Naive thymus-derived CD8-positive, alpha-beta T cell (primary cell): ENCODE measurements at places on chromosomes 5 and 9. TPM values are rescaled to one million over a fixed set of nuclear protein-coding genes. Genes with fewer than 3 reads are reported as not detected.

Gene RBM22
- total RNA-seq, result 103 TPM

Gene RMRP
- total RNA-seq, result 14,495 TPM

Gene PCDHGA12
- not detected for total RNA-seq

Gene PCDHA1
- not detected for total RNA-seq

Gene ZNF483
- total RNA-seq, result 19.4 TPM

Gene UBE2D2
- 223 TPM for total RNA-seq

DNA sequence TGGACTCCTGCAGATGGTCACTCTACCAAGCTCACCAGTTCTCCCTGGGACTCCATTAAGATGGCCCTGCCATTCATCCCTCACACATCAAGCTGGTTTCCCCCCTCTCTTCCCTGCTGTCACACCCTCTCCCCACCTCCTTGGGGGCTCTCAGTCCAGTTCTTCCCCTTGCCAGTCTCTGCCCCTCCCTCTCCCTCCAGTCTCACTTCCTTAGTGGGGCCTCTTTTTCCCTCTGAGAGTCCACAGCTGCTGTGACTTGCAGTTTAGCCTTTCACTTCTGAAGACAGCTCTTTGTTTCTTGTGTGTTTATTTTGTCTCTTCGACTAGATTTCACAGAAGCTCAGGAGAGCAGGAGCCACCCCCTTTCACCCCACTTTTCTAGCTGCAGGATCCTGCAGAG is 10.5 kb downstream of the DOCK2 start:
- no peak for DNase-seq

DNA sequence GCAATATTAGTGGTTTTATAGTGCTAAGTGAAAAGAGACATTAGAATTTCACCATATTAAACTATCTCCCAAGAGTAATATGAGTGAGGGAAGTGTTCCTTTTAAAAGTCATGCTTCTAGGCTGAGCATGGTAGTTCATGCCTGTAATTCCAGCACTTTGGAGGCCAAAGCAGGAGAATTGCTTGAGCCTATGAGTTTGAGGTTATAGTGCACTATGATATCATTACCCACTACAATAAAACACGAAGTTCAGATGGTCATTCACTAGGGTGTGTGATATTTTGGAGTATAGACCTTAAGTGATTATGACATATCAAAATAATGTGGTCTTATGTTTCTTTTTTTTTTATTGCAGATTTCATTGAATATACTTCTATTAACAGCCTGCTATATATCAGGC is 6.7 kb downstream of the KIF2A start:
- no peak for DNase-seq

GRCh38 chr9:128141604-128142003 is 7.6 kb upstream of the LCN2 start:
- no peak for DNase-seq

- peak; percentile 72 for DNase-seq
These were observed 209.6 kb upstream of the SLC30A5 start for GRCh38 chr5:68884144-68884754.

DNA sequence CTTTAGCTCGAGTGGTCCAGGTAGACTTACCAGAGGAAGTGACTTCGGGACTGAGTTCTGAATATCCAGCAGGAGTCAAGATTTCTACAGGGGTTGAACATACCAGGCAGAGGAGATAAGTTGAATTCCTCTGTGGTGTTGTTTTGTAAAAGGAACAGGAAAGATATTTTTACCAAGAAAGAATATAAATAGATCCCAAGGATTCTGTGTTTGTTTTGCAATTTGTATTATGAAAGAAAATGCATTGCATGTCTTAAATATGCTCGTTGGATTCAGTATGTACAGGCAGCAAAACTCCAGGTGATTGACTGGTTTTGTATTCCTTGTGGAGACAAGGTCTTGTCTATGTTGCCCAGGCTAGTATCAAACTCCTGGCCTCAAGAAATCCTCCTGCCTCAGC is 197.8 kb downstream of the FRMD3 start:
- no peak for DNase-seq

DNA sequence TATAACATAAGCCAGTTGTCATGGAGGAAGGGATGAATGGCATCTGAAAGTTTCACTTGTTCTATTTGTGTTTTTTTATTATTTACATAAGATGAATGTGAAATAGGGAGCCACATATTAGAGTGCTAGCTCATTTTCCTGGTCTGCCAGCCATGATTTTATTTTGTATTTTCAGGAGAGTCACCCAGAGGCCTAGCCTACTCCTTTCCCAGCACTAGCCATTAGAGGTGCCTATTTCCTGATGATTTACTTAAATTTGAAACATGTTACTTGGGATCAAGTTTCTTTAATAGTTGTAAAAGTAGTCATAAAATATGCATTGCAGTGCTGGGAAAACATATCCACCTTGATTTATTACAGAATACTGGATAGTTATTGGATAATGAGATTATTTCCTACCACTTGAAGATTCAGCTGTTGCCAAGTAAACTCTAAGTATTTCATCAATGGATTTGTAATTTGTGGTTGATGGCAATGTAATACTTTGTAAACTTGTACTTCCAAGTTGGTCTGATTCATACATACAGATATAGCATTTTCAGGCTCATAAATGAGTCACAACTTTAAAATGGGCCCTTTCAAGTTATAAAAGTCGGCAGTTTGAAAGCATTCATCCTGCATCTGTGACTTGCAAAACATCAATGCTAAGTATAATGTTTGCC is 50.8 kb downstream of the KCNN2 start:
- DNase-seq, result no peak

DNA sequence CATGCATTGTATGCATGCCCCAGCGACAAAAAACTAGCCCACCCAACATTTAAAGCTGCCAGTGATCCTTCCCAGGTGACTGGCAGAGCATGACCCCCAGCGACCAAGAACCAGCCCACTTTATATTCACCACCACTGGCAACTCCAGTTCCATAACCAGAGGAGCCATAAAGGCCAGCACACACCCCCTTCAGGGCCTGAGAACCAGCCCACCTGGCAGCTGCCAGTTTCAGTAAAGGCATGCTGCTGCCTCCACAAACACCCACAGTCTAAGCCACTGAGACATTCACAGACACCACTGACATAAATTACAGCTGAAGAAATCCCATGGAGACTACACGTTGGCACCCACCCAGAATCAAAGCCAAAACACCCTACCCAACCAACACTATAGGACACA is 46.9 kb upstream of the RGS7BP start:
- DNase-seq, result no peak

GRCh38 chr9:73037613-73038012 is 84.8 kb upstream of the ALDH1A1 start:
- DNase-seq, result no peak

DNA sequence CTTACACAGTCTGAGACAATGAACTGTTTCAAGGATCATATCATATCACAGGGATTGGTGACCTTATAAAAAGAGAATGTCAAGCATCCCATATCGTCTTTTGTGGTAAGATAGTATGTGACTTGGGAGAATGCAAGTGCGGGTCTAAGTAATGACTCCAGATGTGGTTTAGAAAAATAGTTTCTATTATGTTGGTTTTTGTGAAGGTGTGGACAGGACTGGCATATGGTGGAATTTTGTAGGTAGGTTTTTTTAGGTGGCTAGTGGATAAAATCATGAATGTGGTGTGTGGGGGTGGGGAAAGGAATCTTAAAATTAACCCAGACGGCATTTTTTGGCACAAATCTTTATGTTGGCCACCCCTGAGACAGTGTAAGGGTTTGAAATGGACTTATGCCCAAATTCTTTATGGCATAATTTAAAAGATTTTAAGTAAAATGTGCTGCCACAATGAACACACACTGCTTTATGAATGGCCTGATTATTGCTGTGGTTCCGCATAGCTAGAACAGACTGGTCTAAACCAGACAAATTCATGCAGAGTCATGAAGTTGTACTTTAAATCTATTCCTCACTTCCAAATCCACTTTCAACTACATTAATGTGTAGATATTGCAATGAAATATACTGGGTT is 204.8 kb upstream of the HAPLN1 start:
- DNase-seq, result no peak

DNA sequence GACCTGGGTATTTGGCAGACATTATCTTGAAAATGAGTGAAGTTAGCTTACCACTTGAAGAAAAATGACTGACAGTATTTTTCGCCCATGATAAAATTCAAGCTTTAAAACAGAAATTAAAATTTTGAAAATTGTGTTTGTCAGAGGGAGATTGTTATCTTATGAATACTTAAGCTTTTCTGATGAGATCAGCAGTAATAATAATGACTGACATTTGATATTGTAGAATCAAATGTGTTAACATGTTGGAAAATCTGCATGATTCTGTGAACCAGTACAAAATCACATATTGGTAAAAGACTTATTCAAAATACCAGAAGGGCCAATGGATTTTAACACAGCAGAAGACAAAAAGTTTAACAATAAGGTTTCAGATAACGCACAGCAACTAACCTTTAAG is 94.0 kb downstream of the MSX2 start:
- DNase-seq, result no peak
